T-helper 17 cell (primary cell): ENCODE measurements at places on chromosomes 16 and 17. TPM values are rescaled to one million over a fixed set of nuclear protein-coding genes. Genes with fewer than 3 reads are reported as not detected.

The IL32 gene
- total RNA-seq = 1,147 TPM

The GLIS2 gene
- total RNA-seq = 0.10 TPM

The ZNF423 gene
- not detected for total RNA-seq

The MYH2 gene
- not detected for total RNA-seq

The TAT gene
- total RNA-seq = not detected

DNA sequence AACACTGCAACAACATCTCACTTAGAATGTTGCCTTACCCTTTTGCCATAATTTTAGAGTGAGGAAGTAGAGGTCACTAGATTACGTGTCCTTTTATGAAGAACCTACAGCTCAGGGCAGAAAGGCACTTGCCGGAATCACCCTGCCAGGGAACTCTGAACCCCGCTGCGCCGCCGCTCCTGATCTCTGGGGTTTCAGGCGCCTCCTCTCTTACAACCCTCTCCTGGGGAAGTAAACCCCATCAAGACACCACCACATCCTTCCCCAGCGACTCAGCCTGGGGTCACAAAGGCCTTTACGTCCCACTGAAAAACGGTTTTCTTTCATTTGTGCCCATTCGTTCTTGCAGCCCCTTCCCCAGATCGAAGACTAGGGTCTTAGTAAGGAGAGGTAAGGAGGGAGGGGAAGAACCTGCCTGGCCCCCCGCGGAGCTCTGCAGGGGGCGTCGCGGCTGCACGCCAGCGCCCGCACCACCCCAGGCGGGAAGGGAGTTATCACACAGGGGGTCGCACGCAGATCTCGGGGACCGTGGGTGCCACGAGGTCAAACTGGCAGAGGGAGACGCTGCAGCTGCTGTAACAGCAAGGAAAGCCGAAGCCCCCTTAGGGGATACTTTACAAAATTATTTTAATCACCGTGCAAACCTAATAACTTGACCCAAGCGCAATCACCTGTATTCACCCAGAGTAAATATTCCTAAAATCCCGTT, 1.0 kb upstream of the HLF start:
- peaks cover 40% of the 10 kb centered on the region for H3K4me1 ChIP-seq
- peaks cover 9% of the 10 kb centered on the region for H3K36me3 ChIP-seq
- H3K4me3 ChIP-seq = peak overlapping the region; percentile 93
- H3K27me3 ChIP-seq = peaks cover 12% of the 10 kb centered on the region
- peak overlapping the region; percentile 77 for H3K27ac ChIP-seq

- H3K27me3 ChIP-seq = no peaks in the 10 kb centered on the region
- H3K4me1 ChIP-seq = peaks cover 13% of the 10 kb centered on the region
- H3K4me3 ChIP-seq = peak overlapping the region; percentile 91
- no peak for DNase-seq
Measured at GRCh38 chr17:39688475-39688835, 598 bp upstream of the PGAP3 start.

DNA sequence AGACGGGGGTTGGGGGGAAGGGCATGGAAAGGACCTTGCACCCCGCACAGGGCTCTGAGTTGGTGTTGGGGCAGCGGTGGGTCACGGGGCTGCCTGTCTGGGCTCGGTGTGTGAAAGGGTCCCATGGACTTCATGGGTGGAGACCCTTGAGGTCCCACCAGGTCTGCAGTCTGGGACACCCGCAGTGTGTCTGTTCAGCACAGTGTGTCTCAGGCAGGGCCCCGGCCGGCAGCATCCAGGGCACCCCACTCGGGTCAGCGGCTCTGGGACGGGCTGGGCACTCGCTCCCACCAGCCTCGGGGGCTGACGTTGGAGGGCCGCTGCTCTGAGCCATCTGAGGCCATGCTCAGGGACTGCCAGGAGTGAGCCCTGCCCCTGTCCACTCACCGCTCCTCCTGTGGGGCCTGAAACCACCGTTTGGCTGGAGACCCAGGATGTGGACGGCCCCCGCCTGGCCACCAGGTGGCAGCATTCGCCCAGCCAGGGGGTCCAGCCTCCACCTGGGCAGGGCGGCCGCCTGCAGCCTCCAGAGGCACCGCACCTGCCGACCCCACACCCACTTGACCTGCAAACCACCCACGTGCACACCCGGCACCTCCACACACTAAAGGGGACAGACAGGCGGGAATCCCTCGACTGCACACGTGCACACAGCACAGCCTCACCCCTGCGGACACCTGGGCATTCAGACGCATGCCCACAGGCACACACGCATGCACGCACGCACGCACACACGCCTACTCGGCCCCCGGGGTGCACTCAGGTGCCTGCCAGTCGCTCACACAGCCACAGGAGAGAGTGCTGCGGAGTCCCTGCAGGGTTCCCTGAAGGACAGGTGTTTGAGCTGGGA, 10.1 kb upstream of the ZFPM1 start:
- no peak overlapping the region for H3K4me3 ChIP-seq
- no peaks in the 10 kb centered on the region for H3K36me3 ChIP-seq
- DNase-seq = peak; percentile 79
- H3K4me1 ChIP-seq = peaks cover 4% of the 10 kb centered on the region

GRCh38 chr16:79409978-79410377, 190.6 kb downstream of the MAF start:
- no peak overlapping the region for H3K4me3 ChIP-seq
- no peaks in the 10 kb centered on the region for H3K36me3 ChIP-seq
- H3K4me1 ChIP-seq = peaks cover 17% of the 10 kb centered on the region

GRCh38 chr16:24736758-24737157, 7.3 kb downstream of the TNRC6A start:
- H3K4me3 ChIP-seq = no peak overlapping the region
- peaks cover 57% of the 10 kb centered on the region for H3K4me1 ChIP-seq
- DNase-seq = no peak
- H3K27ac ChIP-seq = no peak overlapping the region

DNA sequence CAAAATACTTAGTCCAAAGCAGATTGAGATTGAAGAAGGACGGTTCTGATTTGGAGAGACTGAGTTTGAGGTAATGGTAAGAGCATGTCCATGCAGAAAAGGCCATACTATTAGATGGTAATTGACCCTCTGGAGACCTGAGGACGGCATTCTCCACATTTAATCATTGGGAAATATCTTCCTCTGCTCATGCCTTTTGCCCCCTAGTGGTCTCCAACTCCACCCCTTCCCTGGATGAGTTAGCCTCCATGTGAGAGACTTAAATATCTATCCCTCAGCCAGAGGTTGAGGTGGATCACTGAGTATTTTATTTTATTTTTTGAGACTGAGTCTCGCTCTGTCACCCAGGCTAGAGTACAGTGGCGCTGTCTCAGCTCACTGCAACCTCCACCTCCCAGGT, 10.4 kb upstream of the OR3A1 start:
- H3K4me3 ChIP-seq = no peak overlapping the region
- peaks cover 3% of the 10 kb centered on the region for H3K4me1 ChIP-seq
- no peak for DNase-seq
- peaks cover 36% of the 10 kb centered on the region for H3K27me3 ChIP-seq

DNA sequence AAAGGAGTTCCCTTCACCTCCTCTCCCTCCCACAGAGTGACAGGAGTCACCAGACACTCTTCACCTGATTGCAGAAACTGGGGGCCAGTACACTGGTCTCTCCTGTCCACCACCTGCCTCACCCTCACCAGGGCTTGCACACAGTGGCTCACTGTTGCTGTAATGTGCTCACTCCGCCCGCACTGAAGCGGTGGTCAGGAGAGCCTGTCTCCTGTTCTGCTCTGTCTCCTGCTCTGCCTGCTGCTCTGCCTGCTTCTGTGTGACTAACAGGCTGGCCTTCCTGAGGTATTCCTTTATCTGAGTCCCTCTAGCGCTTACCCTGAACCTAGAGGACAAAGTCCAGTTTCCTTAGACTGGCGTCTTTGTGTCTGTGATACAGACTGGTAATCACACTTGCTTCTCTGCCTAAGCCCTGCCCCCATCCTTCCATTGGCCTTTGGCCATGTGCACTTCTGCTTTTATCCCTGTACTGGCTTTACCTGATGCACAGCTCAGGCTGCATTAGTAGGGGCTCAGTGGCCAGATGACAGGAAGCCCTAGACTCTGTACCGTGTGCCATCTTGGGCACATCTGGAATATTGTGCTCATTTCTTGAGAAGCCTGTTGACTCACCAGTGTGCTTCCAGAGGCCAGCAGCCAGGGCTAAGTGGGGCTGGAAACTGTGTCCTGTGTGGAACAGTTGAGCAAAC, 13.3 kb downstream of the PROCA1 start:
- H3K4me1 ChIP-seq = peaks cover 4% of the 10 kb centered on the region
- no peak for DNase-seq
- H3K27me3 ChIP-seq = no peaks in the 10 kb centered on the region

DNA sequence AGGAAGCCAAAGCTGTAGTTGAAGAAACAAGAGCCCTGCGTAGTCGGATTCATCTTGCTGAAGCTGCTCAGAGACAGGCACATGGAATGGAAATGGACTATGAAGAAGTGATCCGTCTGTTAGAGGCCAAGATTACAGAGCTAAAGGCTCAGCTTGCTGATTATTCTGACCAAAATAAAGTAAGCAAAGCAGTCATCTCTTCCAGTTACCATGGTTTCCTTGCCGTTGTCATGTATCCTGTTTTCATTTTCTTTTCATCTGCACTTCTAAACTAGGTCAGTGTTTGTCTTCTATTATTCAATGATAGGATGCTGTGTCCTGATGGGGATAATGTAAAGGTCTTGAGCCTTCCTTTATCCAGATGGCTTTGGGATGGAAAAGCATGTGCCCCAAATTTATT, 104.3 kb downstream of the STXBP4 start:
- peak overlapping the region; percentile 39 for H3K4me3 ChIP-seq
- peaks cover 2% of the 10 kb centered on the region for H3K36me3 ChIP-seq
- peaks cover 26% of the 10 kb centered on the region for H3K4me1 ChIP-seq
- DNase-seq = peak; percentile 22
- peak overlapping the region; percentile 75 for H3K27ac ChIP-seq
- H3K27me3 ChIP-seq = no peaks in the 10 kb centered on the region

DNA sequence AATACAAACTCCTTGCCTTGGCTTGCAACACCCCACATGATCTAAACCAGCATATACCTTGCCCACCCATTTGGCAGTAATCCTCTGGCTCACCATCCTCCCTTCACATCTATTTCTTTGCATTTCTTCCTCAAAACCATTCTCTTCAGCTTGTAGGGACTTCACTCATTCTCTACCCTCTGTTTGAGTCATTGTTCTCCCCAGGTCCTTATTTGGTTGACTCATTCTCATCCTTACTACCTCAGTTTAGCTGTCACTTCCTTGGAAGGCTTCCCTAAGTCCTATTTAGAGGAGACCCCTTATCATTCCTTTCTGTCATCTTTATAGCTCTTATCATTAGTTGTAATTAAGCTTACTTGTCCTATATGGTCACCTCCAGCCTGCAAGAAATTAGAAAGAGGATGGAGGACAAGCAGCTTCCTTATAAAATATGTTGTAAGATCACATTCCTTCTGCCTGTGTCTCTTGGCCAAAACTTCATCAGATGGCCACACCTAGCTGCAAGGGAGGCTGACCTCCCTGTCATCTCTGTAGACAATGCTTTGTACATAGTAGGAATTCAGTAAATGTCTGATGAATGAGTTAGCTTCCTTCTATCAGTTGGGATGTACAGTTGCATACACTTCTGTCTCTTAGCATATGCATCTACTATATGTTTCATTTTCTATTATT, 1.7 kb downstream of the TTC19 start:
- H3K27me3 ChIP-seq = no peaks in the 10 kb centered on the region
- H3K36me3 ChIP-seq = peaks cover 19% of the 10 kb centered on the region
- no peak for DNase-seq
- H3K4me3 ChIP-seq = peak overlapping the region; percentile 94

DNA sequence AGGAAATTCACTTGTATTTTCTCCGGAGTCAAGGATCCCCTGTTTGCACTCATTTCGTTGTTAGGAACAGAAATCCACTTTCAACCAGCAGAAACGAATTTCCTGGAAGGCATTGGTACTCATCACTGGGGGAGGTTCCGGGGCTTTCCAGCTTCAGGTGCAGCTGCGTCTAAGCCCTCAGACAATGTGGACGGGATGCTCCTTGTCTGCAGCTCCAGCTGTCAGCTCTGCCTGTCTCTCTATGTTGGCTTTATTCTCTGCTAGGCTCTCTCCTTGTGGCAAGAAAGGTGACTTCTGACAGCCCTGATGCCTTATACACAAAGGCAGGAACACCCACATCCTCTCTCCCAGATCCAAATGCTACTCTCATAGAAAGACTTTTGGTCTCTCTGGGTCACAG, 183.9 kb upstream of the HSBP1 start:
- H3K4me1 ChIP-seq = no peaks in the 10 kb centered on the region
- H3K4me3 ChIP-seq = no peak overlapping the region
- H3K36me3 ChIP-seq = no peaks in the 10 kb centered on the region
- H3K27me3 ChIP-seq = peaks cover 7% of the 10 kb centered on the region
- no peak for DNase-seq

DNA sequence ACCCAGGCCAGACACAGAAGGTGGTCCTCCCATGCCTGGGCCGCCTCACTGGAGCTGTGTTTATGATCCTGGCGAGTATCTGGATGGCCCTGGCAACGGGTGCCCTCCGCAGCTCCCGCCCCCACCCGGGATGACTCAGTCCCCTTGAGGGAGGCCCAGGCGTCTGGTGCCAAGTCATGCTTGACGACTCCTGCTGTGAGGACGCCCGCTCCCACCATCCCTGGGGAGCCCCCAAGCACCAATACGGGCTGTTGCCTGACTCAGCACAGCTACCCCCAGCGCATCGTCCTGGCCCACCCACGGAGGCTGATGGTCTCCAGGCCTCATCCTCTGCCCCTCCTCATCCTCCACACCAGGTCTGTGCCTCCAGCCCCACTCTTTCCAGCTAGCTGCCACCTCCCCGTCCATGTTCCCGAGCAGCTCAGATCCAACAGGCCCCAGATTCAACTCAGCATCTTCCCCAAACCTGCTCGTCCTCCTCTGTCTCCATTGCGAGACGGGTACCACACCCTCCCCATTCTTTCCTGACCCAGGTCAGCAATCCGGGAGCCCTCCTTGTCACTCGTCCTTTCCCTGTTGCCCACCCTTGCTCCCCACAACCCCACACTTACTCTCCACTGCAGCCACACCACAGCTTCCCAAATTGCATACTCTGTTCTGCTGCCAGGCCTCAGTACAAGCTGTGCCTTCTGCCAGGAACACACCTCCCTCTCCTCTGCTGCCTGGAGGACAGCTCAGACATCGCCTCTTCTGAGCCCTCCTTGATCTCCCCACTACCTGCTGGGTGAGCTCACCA, 2.6 kb downstream of the CAMKK1 start:
- peaks cover 55% of the 10 kb centered on the region for H3K4me1 ChIP-seq
- H3K36me3 ChIP-seq = no peaks in the 10 kb centered on the region
- no peaks in the 10 kb centered on the region for H3K27me3 ChIP-seq
- H3K27ac ChIP-seq = no peak overlapping the region

DNA sequence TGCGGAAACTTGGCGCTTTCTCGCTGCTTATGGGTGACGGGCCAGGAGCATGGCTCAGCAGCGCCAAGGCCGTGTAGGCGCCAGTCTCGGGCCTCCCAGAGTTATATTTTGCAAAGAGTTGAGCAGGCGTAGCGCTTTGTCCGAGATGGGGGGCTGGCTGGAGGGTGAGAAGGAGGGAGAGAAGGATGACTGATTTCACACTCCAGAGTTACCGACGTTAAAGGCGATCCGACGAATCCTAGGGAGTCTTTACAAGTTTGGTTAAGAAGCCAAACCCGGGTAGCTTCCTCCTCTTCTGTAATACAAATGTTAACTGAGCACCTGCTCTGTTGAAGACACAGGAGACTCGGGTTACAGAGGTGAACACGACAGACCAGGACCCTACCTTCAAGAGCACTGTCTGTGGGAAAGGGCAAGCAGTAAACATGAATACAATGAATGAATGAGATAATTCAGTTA, 782 bp downstream of the POLR2A start:
- no peaks in the 10 kb centered on the region for H3K27me3 ChIP-seq
- no peak for DNase-seq
- peak overlapping the region; percentile 100 for H3K27ac ChIP-seq
- H3K4me1 ChIP-seq = peaks cover 65% of the 10 kb centered on the region
- peaks cover 4% of the 10 kb centered on the region for H3K36me3 ChIP-seq

- peak overlapping the region; percentile 78 for H3K27ac ChIP-seq
- peaks cover 44% of the 10 kb centered on the region for H3K4me1 ChIP-seq
- no peak for DNase-seq
- H3K27me3 ChIP-seq = no peaks in the 10 kb centered on the region
- no peaks in the 10 kb centered on the region for H3K36me3 ChIP-seq
Measured at GRCh38 chr16:50204453-50205108, 51.5 kb downstream of the TENT4B start.
